Stimulated activated CD8-positive, alpha-beta memory T cell treated with anti-CD3 and anti-CD28 coated beads, Interleukin-4, amount 100 ng/mL, for 24 hours (primary cell): ENCODE measurements at places on chromosomes 4 and X.

GRCh38 chrX:104041003-104041402, 1.2 kb downstream of the H2BW2 start:
- DNase-seq, result no peak

- no peak for DNase-seq
Measured at GRCh38 chr4:73741031-73741749, 821 bp downstream of the CXCL8 start.

DNA sequence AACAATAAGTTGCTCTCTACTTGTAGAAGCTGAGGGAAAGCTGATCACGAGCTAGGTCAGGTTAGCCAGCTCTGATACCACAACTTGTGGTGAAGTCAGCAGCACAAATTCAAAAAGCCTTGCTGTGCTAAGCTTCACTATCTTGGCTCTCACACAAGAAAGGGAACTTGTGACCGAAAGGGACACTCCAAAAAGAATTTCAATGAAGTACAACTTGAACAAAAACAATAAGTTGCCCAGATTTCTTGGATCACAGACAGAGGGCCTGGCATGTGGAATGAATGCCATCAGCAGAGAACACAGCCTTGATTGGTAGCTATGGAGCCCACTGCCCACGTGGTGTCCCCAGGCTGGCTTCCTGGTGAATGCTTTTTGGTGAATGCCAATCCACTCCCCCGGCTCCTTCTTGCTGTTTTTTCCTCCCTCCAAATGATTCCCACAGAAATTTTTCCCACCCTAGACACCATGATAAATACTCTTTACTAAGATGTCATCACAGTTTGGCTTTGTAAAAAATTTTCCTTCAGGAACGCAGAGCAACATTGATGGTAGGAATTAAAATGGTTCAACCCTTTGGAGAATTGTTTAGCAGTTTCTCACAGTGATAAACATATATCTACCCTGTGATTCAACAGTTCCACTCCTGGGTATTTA, 82.6 kb downstream of the ANXA3 start:
- no peak for DNase-seq

- no peak for DNase-seq
Measured at GRCh38 chrX:134718966-134719317, 60.7 kb upstream of the PLAC1 start.

- DNase-seq, result no peak
Measured at GRCh38 chr4:15695729-15696128, 7.1 kb upstream of the BST1 start.

GRCh38 chr4:175431694-175432093, 380.4 kb downstream of the GPM6A start:
- DNase-seq, result no peak
